ENCODE measurements at places on chromosomes 2 and 18.
A peak's percentile ranks its signal among the peaks of the same experiment; 100 is the strongest.

DNA sequence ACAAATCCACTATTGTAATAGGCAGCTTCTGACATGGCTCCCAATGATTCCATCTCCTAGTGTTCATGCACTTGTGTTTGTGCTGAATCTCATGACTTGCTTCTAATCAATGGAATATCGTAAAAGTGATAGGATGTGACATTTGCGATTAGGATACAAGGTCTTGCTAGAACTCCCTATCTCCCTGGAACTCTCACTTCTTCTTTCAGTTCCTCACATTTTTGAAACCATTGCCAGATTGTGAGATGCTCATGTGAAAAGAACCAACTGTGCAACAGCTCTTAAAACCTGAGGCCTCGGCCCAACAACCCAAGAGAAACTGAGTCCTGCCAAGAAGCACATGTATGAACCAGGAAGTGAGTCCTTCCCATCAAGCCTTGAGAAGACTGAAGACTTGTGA lies 226.9 kb upstream of the DTNA start:
- DNase-seq, result no peak

GRCh38 chr2:132965460-132965859 lies 295.5 kb upstream of the LYPD1 start:
- DNase-seq, result no peak

DNA sequence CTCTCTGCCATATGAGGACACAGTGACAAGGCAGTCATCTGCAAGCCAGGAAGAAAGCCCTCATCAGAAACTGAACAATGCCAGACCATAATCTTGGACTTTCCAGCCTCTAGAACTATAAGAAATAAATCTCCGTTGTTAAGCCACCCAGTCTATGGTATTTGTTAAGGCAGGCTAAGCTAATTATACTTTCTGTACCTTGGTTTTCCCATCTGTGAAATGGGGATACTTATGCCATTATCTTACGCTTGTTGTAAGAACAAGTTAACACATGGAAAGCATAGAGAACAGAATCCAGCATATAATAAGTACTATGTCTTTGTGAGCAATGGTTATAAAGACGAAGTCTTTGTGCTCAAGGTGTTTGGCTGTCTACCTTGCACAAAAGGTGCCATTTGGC lies 8.3 kb upstream of the ADD2 start:
- DNase-seq, result no peak

DNA sequence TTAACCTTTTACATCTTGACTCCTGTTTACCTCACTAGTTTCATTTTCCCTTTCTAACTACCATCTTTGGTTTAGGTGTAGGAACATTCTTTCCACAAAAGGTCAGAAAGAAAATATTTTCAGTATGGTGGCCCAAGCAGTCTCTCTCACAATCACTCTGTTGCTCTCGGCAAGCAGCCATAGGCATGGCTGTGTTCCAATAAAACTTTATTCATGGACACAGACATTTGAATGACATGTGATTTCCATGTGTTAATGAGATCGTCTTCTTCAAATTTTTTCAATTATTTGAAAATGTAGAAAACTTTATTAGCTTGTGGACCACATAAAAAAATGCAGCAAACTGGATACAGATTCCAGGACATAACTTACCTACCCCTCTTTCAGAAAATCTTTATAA lies 109.7 kb upstream of the CNTNAP5 start:
- DNase-seq, result no peak

- DNase-seq, result no peak
These were observed 685.1 kb downstream of the NRXN1 start for GRCh38 chr2:50346629-50347357.

DNA sequence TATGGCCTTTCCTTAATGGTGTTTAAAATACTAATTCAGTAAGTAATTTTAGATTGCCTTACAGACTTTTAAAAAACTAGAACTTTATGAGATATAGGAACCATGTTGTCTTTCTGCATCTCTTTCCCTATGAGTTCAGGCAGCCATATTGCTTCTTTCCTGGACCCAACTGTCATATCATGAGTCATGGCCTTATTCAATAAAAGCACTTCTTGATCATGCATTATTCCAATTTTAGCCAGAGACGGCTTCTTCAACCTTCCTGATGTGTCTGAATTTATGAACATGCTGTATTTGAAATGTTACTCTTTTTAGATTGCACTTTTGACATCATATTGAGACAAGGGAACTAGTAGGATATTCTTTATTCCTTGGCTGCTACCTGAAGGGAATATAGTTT lies 65.4 kb upstream of the MAP3K20 start:
- no peak for DNase-seq

DNA sequence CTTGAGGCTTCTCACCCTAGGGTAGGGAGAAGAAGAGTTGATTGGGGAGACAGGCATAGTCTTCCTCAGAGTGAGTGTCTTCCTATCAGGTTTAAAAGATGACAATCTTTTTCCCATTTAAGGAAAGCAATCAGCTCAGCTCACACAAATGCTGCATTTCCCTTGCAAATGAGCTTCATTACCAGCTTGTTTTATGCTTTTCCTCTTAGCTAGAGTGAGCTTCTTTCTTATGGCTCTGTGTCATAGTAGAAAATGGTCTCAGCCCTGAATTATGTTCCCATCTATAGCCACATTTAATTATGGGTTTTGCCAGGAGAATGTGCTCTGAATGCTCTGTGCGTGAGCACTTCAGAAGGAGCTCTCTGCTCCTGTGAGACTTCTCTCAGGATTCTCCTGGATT lies 112.8 kb upstream of the NCK2 start:
- DNase-seq, result no peak

DNA sequence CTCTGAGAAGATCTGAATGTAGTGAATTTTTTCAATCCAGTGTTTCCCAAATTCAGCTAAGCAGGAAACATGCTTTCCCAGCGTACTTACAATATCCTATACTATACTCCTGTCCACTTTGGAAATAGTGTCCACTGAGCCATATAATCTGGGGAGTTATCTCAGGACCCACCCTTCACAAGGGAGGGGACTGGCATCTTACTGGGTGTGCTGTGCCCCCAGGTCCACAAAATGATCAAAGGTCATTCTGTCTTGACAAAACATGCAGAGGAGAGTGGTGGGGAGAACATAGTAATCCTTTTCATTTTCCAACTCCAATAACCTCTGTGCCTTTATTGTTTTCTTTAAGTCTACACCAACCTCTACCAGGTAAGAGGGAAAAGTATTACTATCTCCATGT lies 79.8 kb upstream of the DAPL1 start:
- DNase-seq, result no peak

DNA sequence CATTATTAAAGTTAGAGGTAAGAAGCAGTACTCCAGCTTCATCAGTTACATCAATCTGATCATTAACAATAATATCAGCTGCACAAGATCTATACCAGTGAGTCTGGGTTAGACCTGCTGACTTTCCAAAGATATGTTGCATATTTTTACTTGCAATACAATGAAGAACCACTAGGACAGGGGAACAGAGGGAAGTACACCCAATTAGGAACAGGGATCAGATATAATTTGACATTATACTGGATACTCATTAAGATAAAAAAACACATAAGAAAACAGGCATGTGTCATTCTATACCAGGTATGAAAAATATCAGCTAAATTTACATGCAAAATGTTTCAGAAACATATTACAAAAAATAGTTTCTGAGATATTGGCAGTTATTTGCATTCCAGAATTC lies 995.1 kb upstream of the DDX18 start:
- DNase-seq, result no peak

GRCh38 chr2:218229239-218229638 lies 12.2 kb downstream of the ARPC2 start:
- peak; percentile 86 for DNase-seq

DNA sequence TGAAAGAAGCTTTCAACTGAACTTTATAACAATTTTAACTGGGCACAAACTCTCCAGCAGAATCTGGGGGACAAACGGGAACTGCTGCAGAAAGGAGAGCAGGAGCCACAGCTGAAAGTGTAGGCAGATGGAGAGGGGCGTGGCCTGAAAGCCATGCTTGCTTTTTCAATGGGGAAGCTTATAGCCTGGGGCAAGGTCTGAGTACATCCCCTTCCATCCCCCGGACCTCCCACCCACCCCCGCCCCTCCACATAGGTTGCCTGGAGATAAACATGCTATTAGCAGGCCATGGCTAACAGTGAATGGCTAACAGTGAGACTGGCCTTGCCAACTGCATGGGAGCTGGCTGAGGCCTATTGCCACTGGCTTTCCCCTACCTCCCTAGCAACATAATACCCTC lies 317.9 kb upstream of the TANK start:
- no peak for DNase-seq
